ENCODE measurements at places on chromosomes 1 and 21.

DNA sequence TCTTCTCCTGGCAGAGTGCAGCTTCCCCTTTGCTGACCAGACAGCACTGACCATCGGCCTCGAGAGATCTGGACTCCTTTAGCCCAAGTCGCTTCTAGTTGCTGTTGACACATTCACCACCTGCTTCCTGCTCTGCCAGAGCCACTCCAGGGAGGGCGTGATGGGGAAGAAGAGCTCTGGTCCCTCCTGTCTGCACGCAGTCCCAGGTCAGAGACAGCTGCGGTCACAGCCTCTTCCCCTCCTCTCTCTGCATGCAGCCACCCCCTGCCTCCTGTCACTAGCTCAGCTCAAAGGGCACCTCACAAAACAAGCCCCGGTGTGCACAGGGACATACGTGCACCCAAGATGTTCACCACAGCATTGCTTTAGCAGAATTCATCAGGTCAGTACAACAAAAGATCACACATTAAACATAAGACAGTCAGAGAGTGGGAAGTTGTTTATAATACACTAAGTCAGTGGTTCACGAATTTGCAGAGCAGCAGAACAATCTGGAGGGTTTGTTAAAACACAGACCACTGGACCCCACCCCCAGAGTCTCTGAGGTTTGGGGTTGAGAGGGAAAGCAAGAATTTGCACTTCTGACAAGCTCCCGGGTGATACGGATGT, 132.9 kb downstream of the SYF2 start:
- peak; percentile 64 for DNase-seq

DNA sequence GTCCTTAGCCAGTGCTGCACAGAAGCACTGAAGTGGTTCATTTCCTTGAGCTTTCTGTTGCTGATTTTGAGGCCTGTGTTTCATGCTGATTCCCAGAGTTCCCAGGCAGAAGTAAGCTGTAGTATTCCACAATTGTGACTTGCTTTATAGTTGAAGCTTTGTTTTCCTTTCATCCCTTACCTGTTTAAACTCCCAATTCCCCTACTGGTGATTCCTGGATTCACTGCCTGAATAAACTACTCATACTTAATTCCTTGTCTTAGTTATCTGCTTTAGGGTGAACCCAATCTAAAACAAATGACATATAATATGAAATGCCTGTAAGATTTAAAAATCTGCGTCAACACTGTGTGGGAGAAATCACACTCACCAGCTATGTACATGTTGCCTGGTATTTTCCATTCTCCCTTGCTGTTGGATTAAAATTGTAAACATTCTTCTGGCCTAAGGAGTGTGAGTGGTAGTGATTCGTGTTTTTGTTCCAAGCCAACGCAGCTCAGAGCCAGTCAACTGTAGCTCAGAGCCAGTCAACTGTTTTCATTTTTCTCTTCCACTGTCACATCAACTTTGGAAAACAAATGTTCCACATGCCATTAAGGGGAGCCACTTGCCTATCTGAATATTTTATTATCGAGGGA, 879.4 kb downstream of the MRPL39 start:
- DNase-seq: no peak

GRCh38 chr1:187876775-187877174, 1048.0 kb downstream of the PLA2G4A start:
- no peak for DNase-seq

DNA sequence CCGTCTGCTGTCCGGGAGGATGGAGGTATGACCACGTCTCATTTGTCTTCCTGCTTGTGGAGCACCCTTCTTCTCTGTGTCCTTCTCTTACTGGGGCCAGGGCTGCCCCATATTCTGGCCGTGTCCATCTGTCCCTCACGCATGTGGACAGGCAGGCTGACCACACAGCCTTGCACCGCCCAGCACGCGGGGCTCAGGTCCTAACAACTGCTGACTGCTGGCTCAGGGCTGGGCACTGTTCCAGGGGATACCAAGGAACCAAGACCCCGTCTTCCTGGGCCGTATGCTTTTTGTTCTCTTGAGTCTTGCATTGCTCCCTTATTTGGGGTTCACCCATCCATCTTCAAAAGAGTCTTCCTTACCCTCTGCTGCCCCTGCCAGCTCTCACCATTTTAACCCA, 17.5 kb upstream of the SPSB1 start:
- no peak for DNase-seq

- DNase-seq: no peak
These were observed 61.3 kb downstream of the NFASC start for GRCh38 chr1:204931768-204932572.

- DNase-seq: no peak
These were observed 31.5 kb downstream of the BRDT start for GRCh38 chr1:91980663-91981062.

- no peak for DNase-seq
These were observed 4.2 kb downstream of the TMEM51 start for GRCh38 chr1:15157524-15158399.

- peak; percentile 44 for DNase-seq
These were observed 56.9 kb upstream of the IVNS1ABP start for GRCh38 chr1:185373813-185374529.

GRCh38 chr21:26120828-26121227, 49.7 kb downstream of the APP start:
- no peak for DNase-seq

DNA sequence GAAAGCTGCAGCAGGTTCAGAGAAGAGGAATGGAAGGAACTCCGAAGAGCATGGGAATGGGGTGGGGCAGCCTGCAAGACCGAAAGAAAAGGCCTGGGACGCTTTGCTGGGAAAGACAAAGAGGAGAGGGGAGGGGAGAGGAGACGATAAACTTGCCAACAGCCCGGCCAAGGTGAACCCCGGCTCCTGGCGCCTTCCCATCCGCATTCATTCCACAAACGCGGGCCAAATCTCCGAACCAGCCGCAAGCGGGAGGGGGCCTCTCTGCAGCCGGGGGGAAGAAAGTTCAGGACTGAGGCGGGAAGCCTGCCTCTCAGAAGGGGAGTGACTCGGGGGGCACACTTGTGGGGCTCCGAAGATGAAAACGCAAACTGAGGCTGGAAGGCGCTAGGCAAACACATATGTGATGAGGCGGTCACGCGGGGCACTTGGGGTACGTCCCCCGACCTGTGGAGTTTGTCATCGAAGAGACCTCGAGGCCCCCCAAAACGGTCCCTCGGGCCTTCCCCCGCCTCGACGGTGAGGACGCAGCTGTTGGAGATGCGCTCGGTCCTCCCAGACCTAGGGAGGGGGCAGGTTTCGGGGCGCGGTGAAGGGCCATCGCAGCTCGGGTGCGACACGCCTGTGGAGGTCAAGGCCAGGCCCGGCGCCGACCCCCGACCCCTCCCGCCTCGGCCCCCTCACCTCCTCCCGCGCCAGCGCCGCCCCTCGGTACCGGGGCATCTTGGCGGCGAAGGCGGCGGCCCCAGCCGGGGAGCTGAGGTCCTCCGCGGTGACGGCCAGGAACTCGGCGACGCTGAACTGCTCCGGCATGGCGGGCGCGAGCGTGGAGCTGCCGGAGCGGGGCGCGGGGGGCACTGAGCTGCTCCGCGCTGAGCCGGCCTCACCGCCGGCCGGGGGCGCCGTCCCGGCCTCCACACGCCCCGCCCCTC, at the start of gene ASAP3:
Gene ASAP3, minus strand, starts transcription at position 859 of the 932 bp plus-strand sequence. Its CDS starts 46 bp downstream, at position 813.
- DNase-seq: no peak

DNA sequence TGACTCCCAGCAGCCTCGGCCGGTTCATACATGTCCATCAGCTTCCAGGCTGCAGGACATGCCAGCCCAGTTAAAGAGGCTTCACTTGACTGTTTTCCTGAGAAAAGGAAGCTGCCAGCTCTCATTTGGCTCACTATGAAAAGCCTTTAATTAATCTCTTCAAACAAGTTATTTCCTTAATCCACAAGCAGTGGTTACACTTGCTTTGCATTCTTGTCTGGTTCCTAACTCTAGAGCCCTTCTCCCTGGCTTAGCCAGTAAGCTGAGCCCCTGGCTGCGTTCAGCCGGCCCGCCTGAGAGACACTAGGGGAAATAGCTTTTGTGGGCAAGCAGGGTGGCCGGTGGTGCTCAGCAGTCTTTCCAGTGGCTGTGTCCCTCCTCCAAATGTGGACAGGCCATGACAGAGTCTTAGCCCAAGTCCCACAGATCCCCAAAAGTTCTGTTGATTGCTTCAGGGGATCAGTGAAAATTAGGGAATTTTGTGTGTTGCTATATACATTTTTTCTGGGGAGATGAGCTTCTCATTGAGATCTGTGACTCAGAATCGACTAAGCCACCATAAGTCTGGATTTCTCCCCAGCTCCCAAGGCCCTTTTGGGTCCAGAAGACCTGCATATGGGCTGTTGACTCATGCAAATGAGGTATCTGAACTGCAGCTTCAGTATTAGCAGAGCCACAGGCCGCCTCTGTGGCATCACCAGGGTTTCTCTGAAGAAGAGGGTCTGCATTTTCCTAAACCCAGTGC, 10.1 kb downstream of the ATF3 start:
- no peak for DNase-seq

GRCh38 chr1:181483285-181484195, at the start of gene CACNA1E:
CACNA1E (plus strand) TSS chr1:181483517; CDS start chr1:181483745, 228 bp downstream.
- DNase-seq: no peak

DNA sequence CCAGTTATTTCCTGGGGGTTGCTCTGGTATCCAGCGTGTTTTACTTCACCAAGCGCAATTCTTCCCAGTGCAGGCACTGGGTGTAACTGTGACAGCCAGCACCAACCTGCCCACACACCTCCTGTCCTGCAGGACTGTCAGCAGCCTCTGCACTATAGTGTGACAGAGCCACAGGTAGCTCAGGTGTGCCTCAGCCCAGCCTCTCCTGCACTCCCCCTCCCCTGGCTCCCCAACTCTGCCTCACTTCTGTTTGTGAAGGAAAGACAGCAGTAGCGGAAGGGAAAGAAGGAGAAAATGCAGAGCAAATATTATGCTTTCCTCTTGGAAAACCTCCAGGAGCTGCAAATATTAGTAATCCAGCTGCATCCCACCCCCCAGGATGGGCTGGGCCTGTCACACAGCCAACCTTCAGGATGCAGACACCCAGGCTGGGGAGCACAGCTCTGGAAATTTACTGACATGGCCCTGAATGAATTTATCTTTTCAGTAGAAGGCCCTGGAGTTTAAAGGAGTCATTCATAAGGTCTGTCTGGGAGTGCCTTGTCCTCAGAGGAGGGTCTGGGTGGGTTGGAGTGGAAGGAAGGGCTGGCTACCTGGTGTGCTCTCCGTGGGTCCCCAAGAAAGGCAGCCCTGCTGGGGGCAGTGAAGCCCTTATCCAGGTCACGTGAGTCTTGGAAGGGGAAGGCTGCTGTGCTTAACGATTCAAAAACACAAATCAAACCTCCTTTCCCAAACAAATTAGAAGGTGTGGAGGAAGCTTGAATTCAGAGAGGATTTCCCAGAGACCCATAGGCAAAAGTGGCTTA, 20.9 kb downstream of the CAPN2 start:
- no peak for DNase-seq

GRCh38 chr1:17675744-17676143, 79.4 kb upstream of the ACTL8 start:
- DNase-seq: no peak
